ENCODE measurements at places on chromosomes 11 and 22.

GRCh38 chr11:211741-212140, 4.2 kb downstream of the RIC8A start:
- no peak for DNase-seq

- DNase-seq: peak; percentile 31
Observed at GRCh38 chr11:26297189-26297975, 34.5 kb upstream of the ANO3 start.

DNA sequence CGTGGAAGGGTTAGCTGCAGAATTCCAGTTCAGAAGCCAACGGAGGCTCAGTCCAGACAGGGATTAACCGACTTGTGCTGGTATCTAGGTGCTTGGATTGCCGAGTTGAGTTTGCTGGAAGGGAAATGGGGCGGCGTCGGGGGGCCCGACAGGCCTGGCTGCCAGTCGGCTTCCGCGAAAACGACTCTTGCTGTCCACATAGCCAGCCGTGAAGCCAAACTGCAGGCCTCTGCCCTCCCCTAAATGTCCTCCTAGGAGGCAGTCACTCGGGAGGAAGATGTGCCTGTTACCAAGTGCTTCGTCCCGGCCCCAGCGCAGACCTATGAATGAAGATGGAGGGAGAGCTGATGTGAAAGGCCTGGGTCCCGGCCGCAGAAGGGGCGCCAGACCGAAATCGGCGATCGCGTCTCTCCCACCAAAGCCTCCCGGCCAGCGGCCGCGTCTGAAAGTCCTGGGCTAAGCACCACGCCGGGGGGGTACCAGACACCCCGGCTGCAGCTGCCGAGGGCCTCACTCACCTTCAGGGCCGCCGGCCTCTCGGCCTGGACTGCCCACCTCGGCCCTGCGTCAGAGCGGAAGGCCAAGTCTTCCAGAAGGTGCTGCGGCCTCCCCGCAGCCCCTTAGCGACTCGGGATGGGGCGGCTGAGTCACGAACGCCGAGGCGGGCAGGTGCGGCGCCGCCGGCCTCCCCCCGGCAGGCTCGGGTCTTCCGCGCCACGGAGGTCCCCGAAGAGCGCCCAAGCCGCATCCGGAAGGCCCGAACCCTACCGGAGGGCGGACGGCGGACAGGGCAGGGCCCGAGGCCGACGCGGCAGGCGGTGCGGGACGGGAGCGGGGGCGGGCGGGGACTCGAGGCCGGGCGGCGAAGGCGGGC, 7.5 kb downstream of the DPAGT1 start:
- DNase-seq: no peak

GRCh38 chr11:61416941-61417340, 12.8 kb downstream of the CPSF7 start:
- no peak for DNase-seq

DNA sequence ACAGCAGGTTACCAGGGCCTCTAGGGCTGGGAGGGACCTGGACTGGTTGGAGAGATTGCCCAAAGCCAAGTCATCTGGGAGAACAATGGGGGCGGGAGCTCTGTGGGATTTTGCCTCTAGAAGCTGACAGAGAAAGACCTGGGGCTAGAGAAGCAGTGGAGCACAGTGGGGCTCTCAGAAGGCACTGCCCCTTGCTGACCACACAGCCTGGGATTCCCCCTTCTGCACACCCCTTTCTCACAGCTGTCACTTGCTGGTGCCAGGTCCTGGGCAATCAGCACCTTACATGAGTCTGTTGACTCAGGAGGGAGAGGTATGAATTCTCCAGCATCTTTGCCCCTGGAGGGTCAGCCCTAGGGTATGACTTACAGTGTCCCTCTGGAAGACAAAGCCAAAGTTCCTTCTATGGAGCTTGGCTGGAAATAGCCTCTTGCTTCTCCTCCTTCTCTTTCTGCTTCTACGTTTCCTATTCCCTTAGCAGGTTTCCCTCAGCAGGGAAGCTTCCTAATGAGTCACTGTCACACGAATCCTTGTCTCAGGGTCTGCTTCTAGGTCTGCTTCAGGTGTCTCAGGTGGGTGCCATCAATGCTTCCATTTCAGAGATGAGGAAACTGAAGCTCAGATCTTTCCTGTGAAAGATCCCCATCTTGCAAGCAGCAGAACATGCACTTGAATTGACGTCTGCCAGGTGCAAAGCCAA, 27.0 kb downstream of the GDPD5 start:
- no peak for DNase-seq

- no peak for DNase-seq
Observed at GRCh38 chr11:2943711-2944118, 14.5 kb upstream of the PHLDA2 start.

GRCh38 chr11:16603890-16604793, 134.3 kb upstream of the C11orf58 start:
- DNase-seq: peak; percentile 37

DNA sequence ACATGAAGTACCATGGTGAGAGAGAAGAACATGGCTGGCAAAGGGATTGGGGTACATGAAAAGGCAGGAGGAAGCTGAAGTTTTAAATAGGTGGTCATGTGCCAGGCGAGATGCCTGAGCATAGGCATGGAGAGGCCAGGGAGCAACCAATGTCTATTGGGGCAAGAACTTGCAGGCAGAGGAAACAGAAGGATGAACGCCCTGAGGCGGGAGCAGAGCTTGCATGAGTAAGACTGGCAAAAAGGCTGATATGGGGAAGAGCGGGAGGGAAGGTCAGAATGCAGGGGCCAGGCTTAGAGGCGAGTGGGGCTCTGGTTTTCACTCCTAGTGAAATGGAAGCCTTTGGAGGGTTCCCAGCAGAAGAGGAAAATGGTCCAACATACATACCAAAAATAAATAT, 52.5 kb upstream of the VSTM5 start:
- DNase-seq: no peak

- DNase-seq: no peak
Observed at GRCh38 chr11:44661311-44661717, 65.4 kb upstream of the TSPAN18 start.

DNA sequence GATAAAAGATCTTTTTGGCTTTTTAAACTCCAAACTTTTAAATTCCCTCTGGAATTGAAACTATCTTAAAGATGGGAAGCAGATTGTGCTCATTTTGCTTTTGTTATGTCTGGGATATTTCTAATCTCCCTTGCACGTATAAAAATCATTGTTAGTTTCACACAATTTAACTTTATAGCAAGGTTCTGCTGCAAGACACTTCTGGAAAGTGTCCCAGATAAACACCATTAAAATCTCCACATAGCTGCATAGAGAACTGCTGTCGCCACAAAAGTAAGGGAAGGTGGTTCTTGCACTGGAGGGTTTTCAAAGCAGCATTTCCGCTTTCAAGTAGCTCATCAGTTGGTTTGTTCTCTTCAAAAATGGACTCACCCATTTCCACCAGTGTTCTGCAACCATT, 11.8 kb downstream of the PTS start:
- no peak for DNase-seq

DNA sequence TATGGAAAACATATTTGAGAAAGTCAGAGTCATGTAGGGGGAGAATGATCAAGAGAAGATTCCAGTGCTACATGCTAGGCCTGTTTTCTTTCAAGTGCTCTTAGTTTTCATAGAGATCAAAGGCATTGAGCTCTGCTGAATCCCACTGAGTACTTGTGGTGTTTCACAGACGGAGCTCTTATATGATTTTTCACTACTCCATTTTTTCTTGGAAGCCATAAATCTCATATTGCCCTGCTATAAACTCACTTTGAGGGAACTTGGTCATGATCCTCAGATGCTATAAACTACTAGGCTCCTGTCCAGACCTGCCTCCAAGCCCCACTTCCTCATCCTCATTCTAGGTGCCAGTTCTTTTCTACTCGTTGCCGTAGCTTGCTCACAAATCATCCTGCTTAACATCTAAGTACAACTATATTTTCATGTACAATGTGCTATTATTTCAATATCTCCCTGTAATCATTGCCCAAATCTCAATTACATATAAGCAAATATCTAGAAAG, 180.8 kb upstream of the CCDC179 start:
- DNase-seq: no peak

- DNase-seq: no peak
Observed at GRCh38 chr11:60169264-60169915, 13.5 kb downstream of the MS4A6A start.
